ENCODE measurements at places on chromosomes 5 and 9. TPM values are rescaled to one million over a fixed set of nuclear protein-coding genes. Genes with fewer than 3 reads are reported as not detected.

The ATG12 gene
- 55.3 TPM for total RNA-seq

The HSPB3 gene
- total RNA-seq, result not detected

The TRAF1 gene
- 1.1 TPM for total RNA-seq

The SPINK13 gene
- total RNA-seq, result not detected

The HMCN2 gene
- total RNA-seq, result 1.0 TPM

The FOXD4 gene
- 0.17 TPM for total RNA-seq

The C9orf153 gene
- 0.14 TPM for total RNA-seq

The FOXD4L3 gene
- not detected for total RNA-seq

The LCN2 gene
- total RNA-seq, result 0.14 TPM
